M059J (cell line): ENCODE measurements at places on chromosomes 3 and 15. TPM values are rescaled to one million over a fixed set of nuclear protein-coding genes. Genes with fewer than 3 reads are reported as not detected.

The PTX3 gene
- 17.6 and 24.0 TPM in 2 replicates for total RNA-seq

The SLC15A2 gene
- total RNA-seq = 0.32 and 0.37 TPM in 2 replicates

The HOMER2 gene
- 5.5 and 7.6 TPM in 2 replicates for total RNA-seq

The FETUB gene
- total RNA-seq = not detected in 2 replicates

The GOLGA8N gene
- 0.15 and 0.49 TPM in 2 replicates for total RNA-seq

The ZNF80 gene
- total RNA-seq = not detected in 2 replicates

The SERPINI2 gene
- total RNA-seq = not detected in 2 replicates

The XCR1 gene
- not detected in 2 replicates for total RNA-seq

The ARHGEF26 gene
- total RNA-seq = 4.1 and 5.8 TPM in 2 replicates

The IQCF2 gene
- total RNA-seq = not detected in 2 replicates

The SLC12A8 gene
- total RNA-seq = 44.5 and 57.6 TPM in 2 replicates

The GOLGA6D gene
- not detected in 2 replicates for total RNA-seq

The C3orf38 gene
- 15.2 and 21.1 TPM in 2 replicates for total RNA-seq
